ENCODE measurements at places on chromosomes 12 and 14.

- no peak for ATAC-seq
Observed at GRCh38 chr12:14280921-14281320, 84.6 kb upstream of the ATF7IP start.

DNA sequence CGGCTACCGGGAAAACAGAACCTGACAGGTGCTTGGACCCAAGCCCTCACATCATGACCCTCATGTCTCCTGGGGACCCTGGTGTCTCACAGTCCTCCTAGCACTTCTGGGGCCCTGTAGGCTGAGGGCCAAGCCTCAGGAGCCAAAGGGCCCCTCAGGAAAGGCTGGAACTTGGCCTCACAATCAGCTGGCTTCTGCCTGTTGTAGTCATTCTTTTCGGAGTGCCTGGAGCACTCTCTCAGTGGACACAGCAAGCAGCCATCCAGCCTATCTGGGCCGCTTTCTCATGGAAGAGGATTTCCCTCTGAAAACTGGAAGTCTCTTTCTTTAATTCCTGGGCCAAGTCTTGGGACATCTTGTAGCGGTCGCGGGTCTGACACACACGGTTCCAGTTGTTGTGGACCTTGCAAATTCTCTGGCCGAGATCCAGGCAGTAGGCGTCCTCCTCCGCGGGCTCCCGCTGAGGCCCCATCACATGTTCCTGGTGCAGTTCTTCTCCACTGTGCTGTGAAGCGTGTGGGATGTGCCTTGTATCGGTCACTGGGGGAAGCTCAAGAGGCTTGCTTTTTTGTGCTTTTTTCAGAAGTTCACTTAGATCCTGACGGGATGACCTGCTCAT is 169.3 kb downstream of the EMP1 start:
- ATAC-seq: no peak

DNA sequence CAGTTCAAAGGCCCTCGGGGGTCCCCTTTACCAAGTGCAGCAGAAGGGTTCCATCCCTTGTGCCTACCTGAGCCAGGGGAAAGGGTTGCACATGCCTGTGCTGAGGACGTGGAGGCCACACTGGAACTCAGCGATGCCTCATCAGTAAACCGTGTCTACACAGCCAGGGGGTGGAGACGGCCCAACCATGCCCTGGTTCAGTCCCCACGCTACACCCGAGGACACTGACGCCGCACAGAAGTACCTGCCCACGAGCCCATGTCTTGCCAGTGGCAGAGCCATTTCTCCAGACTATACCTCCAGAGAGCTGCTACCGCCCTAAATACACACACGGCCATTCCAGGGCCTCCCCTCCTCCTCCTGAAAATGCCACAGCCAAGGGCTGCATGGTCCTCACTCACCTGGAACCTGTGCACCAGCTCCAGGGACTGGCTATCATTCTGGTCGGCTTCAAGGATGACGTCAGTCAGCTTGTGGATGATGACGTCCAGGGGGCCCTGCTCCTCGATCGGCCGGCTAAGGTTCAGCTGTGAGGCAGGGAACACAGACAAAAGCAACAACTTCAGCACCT is 93.4 kb downstream of the CHGA start:
- ATAC-seq: no peak

GRCh38 chr12:53059434-53060063 is 9.7 kb downstream of the TNS2 start:
- no peak for ATAC-seq

GRCh38 chr14:61690982-61691381 is 4.3 kb upstream of the HIF1A start:
- no peak for ATAC-seq

DNA sequence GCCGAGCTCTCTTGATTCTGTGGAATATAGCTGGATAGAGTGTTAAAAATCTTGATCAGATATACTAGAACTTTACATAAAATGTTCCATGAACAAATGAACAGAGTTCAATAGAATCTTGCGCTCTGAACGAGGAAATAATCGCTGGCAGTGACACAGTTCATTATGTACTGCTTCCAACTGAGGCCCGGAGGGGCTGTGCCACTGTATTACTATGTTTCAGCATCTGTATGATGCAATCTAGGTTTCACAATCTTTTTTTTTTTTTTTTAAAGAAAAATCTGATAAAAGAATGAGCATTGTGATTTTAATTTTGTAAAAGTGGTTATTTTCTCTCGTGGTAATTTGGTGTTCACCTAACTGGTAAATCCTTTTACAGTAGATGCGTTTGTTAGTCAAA is 77.2 kb downstream of the FERMT2 start:
- ATAC-seq: peak; percentile 82

DNA sequence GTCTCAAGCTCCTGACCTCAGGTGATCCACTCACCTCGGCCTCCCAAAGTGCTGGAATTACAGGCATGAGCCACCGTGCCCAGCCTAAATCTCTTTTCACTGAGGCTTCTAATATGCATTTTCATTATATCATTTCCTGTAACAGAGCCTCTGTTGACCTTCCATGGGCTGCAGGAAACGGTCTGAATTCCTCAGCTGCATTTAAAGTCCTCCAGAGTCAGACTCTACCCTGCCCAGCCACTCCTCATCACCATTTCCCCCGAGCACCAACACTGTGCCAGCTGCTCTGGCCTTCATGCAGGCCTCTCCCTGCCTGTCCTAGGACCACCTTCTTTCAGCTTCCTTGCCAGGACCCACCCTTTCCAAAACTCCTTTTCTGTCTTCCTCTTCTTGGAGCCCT is 9.8 kb upstream of the NFKBIA start:
- no peak for ATAC-seq

Measured in motor neuron (in vitro differentiated cells).